ENCODE measurements at places on chromosomes 7 and 10. TPM values are rescaled to one million over a fixed set of nuclear protein-coding genes. Genes with fewer than 3 reads are reported as not detected.

Gene LLCFC1
- not detected for total RNA-seq

DNA sequence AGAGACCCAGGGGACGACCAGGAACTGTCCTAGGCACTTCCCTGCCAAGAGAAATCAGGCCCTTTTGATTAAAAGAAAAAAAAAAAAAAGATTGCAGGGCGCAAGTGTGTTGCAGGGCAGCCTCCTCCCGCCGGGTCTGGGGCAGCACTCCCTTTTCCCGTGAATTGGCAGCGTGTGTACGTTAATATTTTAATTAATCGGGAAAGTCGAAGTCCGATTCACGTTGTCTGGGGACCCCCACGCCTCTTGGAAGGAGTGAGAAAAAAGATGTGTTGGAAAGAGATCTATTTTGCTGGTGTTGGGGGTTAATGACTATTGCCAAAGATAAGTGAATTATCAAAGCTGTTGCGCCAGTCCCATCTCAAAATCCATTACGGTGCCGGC is 1.3 kb upstream of the EBF3 start:
- DNase-seq: no peak

DNA sequence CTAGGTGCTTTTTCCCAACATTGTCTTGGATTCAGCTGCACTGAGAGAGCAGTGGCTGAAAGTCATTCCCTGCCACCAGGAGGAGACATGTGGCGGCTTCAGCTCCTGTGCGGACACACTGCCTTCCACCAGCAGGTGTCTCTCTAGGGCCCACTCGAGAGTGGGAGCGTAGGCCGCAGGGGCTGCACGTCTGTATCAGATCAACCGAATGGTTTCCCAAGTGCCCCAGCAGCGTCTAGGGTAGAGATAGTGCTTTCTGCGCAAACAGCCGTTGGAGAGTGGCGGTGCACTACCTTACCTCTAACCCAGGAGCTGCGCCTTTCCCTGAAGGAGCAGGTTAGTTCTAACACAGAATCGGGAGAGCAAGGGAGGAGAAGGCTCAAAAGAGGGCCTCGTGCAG is 31.7 kb downstream of the PAPOLB start:
- DNase-seq: peak; percentile 89

DNA sequence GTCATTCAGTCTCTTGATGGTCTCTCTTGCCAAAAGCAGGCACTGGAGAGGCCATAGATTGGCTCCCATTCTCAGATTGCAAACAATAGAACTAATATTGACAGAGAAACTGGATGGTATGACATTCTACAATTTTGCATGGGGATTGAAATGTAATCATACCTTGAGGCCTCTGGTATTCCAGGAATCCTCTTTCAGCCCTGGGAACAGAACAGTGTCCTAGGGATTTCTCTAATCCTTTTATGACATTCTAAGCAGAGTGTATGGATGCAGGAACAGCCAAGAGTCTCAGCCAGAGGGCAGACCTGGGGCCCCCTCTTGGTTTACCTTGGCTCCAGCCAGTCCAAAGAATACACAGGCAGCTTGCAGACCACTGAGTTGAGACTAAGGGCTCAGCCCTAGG is 206.4 kb downstream of the KCNMA1 start:
- peak; percentile 75 for DNase-seq

Measured in neural progenitor cell (in vitro differentiated cells).